Smooth muscle cell of the brain vasculature (primary cell): ENCODE measurements at places on chromosomes 1 and 21.

GRCh38 chr1:228765168-228765946 lies 30.1 kb downstream of the RHOU start:
- no peak for DNase-seq

GRCh38 chr1:24186031-24186710 lies 918 bp downstream of the IFNLR1 start:
- no peak for DNase-seq

DNA sequence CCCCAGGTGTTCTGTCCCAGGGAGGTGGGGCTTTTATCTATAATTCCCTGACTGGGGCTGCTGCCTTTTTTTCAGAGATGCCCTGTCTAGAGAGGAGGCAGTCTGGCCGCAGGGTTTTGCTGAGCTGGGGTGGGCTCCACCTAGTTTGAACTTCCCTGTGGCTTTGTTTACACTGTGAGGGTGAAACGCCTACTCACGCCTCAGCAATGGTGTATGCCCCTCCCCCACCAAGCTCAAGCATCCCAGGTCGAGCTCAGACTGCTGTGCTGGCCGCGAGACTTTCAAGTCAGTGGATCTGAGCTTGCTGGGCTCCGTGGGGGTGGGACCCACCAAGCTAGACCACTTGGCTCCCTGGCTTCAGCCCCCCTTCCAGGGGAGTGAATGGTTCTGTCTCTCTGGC lies 124.3 kb downstream of the CENPF start:
- DNase-seq: no peak

- no peak for DNase-seq
Observed at GRCh38 chr1:161290779-161291178, 19.0 kb downstream of the MPZ start.

- DNase-seq: no peak
Observed at GRCh38 chr1:173084292-173084691, 33.6 kb upstream of the TNFSF18 start.

DNA sequence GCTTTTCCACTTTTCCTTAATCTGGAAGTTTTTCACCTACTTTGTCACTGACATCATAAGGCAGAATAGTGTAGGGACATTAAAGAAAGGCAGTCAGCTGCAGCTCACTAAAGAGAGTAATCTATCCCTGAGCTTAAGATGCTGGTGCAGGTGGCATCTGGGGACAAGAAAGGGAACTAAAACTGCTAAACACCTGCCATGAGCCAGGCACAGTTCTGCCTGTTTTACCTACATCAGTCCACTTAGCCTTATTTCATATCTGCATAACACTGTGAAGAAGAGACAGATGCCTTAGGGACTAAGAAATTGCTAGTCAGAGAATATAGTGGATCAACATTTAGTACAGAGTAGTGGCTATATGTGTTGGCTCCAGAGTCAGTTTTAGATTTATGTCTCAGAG lies 88.1 kb downstream of the GPATCH2 start:
- DNase-seq: no peak

GRCh38 chr21:36135391-36136102 lies 668 bp downstream of the CBR3 start:
- DNase-seq: no peak

DNA sequence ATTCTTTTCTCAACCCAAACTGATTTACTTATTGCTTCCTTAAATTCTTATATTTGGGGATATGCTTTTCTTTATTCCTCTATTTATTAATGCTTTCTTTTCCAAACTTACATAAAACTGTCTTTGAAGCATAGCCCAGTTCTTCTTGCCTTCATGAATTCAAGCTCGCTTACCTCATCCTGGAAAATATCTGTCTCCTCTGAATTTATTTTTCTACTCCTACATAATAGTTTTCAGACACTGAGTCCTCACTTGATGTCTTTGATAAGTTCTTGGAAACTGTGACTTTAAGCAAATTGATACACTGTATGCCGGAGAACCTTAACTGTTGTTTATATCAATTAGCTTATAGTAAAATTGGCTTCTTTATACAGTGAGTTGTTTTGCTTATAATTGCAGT lies 93.8 kb downstream of the ZFYVE9 start:
- DNase-seq: no peak

DNA sequence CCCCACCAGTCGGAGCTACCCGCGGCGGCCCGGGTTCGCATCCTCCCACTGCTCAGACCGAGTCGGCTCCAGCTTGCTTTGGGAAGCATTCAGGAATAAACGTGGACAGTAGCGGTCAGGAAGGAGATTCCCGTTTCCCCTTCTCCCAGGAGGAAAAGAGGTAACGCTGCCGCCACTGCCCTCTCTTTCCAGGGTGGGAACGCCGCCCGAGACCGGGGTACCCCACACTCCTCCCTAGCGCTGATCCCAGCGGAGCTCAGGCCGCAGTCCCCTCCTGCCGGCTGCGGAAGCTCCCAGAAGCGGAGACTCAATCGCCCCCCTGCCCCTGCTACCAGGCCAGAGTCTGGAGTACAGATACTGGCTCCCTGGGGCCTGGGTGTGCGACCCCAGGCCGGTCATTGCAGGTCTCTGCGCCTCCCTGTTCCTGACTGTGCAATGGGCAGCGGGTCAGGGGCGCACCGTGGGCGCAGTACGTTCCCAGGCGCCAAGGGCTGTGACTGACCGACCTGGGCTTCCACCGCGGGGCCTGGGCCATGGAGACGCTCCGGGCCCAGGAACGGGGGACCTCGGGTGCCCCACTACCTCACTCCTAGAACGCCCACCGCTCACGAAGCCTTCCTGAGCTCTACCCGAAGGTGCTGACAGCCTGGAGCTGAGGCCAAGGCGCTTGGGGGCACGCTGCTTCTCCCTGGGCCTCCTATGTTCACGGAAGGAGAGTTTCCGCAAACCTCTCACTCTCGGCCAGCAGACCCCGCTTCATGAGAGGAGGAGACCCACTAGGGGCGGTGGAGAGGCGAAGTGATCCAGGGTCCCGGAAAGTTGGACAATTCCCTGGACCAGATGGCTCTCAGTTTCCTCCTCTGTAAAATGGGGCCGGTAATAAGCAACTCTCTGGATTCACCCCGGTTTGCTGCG lies 7.8 kb downstream of the DMRTA2 start:
- DNase-seq: no peak
